Activated CD4-positive, alpha-beta T cell treated with anti-CD3 and anti-CD28 coated beads for 1 hour (primary cell): ENCODE measurements at places on chromosomes 2 and 18.

DNA sequence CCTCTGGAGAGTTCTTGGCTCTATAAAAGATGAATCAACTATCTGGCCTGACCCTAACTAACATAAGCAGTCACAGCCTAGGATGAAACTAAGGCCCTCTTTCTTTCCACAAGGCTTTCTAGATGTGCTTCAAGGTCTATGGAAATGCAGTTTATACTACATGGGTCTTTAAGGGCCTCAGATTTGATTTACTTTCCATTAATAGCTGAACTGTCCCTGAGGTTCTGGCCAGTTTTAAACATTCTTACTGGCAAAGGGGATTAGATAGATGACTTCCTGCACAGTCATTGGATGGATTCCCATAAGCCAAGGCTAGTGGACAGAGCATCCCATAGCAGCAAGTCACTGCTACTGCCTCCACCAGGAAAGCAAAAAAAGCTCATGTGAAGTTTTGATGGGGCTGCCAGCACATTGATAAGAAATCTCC lies 38.1 kb upstream of the LCLAT1 start:
- no peak for DNase-seq

- no peak for DNase-seq
Observed at GRCh38 chr2:88252646-88253045, 82.5 kb downstream of the THNSL2 start.

DNA sequence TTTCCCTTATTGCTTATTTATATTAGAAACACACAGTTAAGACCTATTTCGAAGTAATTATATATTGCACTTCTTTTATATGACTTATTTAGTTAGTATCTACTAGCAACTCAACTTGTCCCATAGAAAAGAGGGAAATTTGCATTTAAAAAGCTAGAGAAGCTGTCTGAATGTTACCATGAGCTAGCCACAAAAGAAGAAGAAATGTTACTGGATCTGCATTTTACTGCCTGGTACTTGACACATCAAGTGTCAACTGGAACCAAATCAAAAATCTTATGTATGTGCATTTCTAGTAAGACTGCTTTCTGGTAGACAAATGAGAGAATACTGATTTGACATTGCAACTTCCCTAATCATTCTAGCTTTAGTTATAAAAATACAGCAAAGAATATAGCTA lies 424.6 kb upstream of the VRK2 start:
- DNase-seq, result no peak

DNA sequence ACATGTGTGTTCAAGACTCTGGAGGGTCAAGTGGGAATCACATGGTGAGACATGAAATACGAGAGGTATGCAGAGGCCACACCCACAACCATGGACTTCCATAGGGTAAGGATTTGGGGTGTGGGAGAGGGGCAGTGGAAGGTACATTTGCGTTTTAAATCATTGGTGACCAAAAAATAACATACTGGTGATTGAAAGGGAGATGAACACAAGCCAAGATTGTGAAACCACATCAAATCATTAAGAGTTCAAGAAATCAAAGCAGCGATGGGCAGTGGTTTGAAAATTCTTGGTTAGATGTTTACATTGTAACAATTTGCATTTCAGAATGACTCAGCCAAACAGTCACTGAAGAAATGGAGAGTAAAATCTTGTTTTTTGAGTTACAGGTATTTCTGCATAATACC lies 1.9 kb upstream of the CABYR start:
- DNase-seq, result no peak

- DNase-seq, result no peak
Observed at GRCh38 chr18:79555885-79556284, 123.7 kb upstream of the CTDP1 start.

GRCh38 chr2:210157526-210157925 lies 13.7 kb downstream of the KANSL1L start:
- no peak for DNase-seq

GRCh38 chr2:7819850-7820249 lies 862.0 kb upstream of the ID2 start:
- no peak for DNase-seq

DNA sequence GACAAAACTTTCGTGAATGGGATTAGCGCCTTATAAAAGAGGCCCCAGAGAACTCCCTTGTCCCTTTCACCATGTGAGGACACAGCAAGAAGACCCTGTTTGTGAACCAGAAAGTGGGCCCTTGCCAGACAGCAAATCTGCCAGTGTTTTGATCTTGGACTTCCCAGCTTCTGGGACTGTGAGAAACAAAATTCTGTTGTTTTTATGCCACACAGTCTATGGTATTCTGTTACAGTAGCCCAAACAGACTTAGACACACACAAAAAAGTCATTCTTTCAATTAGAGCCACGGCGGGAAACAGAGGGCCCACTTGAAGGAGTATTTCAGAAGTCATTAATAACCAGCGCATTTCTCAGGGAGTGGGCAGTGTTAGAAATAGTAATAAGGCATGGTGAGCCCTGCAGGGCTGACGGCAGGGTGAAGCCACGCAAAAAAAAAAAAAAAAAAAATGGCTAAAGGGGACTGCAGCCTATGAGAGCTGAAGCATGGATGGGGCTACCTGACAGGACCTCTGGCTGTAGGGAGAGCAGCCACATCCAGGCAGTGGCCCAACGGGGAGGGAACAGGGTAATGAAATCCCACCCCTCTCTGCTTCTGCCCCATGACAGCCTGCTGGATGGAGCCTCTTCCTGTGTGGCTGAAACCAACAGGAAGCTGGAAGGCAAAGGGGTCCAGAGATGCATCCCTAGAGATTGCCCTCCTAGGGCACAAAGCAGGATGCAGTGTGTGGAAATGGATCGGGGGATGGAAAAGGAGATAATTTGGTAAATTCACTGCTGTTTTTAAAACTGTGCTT lies 189.3 kb downstream of the KCNS3 start:
- DNase-seq, result no peak

DNA sequence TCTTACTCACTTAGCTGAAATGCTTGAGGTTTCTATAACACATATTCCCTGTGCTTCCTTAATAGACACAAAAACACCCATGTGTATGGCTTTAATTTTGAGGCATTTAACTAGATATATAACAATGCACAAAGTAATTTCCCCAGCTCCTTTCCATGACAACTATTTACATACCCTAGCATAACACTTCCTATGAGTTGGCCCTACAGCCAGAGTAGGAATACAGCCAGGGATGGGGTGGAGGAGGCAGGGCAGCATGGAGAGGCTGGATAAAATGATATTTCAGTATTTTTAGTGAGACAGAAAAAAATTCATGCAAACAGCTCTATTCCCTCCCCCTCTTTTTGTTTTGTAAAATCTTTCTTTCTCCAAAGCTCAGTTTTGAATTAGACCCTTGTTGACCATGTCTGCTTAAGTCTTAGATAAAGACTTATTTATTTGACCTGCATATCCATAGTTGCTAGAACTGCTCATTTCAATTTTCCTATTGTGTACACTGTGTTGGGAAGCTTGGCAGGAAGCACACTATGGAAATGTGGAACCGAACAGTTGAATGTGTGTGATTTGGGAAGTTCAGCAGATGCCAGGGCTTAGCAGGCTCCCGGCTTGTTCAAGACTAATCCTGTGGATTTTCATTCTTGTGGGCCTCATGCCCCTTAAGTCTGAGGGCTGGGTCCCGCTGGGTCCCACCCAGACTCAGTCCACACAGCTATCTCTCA lies 11.2 kb upstream of the B3GNT2 start:
- no peak for DNase-seq

- DNase-seq, result no peak
Observed at GRCh38 chr2:223941579-223942277, 3.4 kb downstream of the WDFY1 start.

- DNase-seq, result no peak
Observed at GRCh38 chr2:167475791-167476190, 587.5 kb downstream of the XIRP2 start.

GRCh38 chr2:240837621-240838020 lies 17.6 kb upstream of the KIF1A start:
- no peak for DNase-seq

- DNase-seq, result no peak
Observed at GRCh38 chr18:23618862-23619387, 32.6 kb upstream of the NPC1 start.

GRCh38 chr2:109385506-109385905 lies 228.3 kb downstream of the SEPTIN10 start:
- DNase-seq, result no peak

DNA sequence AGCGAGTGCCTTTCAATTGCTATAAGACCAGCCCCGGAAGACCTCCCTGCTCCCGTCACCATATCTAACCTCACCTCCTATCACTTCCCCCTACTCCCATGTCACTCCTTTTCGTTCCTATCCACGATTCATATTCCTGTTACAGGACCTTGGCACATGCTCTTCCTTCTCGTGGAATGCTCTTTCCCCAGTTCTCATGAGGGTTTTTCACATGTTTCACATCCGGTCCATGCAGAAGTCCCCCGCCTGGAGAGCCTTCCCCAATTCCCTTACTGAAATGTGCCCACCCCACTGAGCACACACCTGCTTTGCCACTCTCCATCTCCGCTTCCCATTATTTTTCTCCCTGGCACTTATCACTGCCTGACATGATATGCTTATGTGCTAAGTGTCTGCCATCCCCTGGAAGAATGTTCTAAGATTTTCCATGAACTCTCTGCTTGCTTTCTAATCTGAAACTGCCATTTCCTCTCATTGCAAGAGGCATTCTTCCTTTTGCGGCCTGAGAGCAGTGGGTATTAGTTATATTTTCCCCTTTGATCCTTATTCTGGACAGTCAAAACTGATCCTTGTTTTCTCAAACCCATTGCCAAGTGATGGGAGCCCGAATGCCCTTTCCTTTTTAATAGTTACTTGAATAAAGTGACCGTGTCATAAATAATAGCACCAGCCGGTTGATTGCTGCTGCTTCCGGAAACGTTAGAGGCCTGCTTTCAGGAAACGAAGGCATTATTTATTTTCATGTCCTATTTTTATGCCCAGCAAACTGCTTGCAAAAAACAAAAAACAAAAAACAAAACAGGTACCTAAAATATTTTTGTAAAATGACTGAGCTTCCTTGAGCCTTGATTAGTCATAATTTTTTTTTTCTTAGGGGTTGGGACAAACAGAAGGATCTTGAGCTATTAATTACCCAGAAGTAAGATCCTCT lies 127.9 kb downstream of the ZNF532 start:
- no peak for DNase-seq

- no peak for DNase-seq
Observed at GRCh38 chr18:48173557-48173956, 235.6 kb downstream of the ZBTB7C start.

- no peak for DNase-seq
Observed at GRCh38 chr18:35132021-35132902, 91.0 kb downstream of the MAPRE2 start.

- no peak for DNase-seq
Observed at GRCh38 chr18:79949697-79950487, 1.6 kb downstream of the SLC66A2 start.

DNA sequence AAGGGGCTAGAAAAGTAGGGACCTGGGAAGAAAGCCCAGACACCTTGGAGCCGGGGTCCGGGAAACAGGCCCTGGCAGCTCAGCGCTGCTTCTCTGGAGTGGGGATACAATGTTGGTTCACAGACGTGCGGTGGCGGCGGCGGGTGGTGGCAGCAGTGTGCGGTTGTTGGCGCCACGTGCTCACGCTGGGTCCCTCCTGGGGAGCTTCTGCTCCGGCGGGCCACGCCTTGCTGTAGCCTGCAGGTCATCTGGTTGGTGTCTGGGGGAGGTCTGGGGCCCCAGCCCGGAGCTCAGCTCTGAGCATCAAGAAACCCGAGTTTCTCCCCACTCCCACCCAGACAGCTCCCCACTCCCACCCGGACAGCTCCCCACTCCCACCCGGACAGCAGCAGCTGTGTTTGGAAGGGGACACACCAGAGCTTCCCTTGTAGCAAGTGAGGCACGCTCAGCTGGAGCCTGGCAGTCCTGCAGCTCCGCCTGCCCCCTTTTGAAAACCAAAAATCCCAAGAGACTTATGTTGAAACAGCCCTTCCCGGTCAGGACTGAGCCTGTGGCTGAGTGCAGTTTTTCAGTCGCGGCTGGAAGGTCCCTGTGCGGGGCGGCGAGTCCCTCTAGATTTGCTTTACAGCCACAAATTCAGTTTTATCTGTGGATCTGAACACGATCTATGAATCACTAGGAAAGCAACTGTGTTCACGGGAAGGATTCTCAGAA lies 46.9 kb downstream of the NFATC1 start:
- no peak for DNase-seq

GRCh38 chr2:68206793-68207192 lies 45.5 kb downstream of the PPP3R1 start:
- DNase-seq, result no peak

GRCh38 chr18:5779922-5780321 lies 115.4 kb downstream of the TMEM200C start:
- no peak for DNase-seq

DNA sequence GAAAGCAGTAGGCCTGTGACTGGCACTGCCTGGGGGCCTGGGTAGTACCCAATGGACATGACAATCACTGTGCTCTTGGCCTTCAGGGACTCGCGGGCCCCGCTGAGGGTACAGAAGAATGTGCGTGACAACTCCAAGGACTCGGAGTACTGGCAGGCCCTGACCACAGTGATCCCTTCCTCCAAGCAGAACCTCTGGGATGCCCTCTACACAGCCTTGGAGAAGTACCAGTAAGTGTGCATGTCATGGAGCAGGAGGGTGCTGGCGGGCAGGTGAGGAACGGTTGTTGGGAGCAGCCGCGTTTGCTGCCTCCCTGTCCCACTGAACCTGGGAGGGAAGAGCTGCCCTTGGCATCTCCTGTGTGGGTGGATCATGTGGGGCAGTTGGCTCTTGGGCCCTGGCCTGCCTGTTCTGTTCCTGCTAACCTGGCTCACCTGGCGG lies 23.3 kb downstream of the OTOF start:
- DNase-seq, result no peak

GRCh38 chr18:46894124-46894523 lies 23.2 kb downstream of the PIAS2 start:
- no peak for DNase-seq

DNA sequence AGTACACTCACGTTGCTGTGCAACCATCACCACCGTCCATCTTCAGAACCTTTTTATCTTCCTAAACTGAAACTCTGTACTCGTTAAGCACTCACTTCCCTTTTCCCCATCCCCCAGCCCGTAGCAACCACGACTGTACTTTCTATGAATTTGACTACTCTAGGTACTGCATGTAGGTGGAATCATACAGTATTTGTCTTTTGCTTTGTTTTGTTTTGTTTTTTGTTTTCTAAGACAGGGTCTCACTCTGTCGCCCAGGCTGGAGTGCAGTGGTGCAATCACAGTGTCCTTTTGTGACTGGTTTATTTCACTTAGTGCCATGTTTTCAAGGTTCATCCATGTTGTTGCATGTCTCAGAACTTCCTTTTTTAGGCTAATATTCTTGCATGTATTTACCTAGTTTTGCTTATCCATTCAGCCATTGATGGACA lies 7.0 kb upstream of the TYMS start:
- DNase-seq, result no peak

GRCh38 chr2:147482916-147483669 lies 361.7 kb upstream of the ACVR2A start:
- no peak for DNase-seq

DNA sequence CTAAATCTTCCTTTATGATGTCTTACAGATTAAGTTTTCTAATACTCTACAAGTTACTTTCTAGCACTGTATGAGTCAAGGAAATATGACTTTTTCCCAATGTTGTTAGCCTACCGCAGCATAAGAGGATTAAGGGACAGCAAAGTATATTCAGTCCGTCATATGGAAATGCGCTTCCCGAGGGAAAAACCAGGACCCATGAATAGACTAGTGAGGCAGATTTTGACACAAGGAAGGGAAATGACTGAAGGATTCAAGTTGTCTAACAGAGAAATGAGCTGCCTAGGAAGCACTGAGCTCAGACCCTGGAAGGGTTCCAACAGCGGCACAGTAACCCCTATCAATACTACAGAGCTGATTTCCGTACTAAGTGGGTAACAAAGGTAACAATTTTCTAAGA lies 12.0 kb downstream of the SEPTIN10 start:
- DNase-seq, result no peak

GRCh38 chr2:168431301-168432024 lies 24.6 kb upstream of the CERS6 start:
- DNase-seq, result no peak
